ENCODE measurements at places on chromosomes 1 and 21.

DNA sequence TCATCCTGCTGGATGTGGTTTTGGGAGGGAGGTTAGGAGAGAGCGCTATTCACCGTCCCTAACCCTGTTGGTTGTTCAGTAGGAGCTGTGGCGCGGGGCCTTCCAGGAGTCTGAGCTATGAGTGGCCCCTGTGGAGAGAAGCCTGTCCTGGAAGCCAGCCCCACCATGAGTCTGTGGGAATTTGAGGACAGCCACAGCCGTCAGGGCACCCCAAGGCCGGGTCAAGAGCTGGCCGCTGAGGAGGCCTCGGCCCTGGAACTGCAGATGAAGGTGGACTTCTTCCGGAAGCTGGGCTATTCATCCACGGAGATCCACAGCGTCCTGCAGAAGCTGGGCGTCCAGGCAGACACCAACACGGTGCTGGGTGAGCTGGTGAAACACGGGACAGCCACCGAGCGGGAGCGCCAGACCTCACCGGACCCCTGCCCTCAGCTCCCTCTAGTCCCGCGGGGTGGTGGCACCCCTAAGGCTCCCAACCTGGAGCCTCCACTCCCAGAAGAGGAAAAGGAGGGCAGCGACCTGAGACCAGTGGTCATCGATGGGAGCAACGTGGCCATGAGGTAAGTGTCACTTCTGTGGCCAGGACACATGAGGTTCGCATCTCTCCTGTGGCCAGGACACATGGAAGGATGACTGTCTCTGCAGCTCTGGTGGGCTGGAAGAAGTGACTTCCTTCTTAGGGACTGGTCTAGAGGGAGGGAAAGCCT, 1.2 kb downstream of the ZC3H12A start:
- no peak for DNase-seq

GRCh38 chr21:33046455-33046854, 20.7 kb downstream of the OLIG2 start:
- DNase-seq = no peak

GRCh38 chr1:93223023-93223675, 42.6 kb downstream of the CCDC18 start:
- no peak for DNase-seq

- DNase-seq = no peak
These were observed 2.0 kb downstream of the ASCL5 start for GRCh38 chr1:201125019-201125418.

DNA sequence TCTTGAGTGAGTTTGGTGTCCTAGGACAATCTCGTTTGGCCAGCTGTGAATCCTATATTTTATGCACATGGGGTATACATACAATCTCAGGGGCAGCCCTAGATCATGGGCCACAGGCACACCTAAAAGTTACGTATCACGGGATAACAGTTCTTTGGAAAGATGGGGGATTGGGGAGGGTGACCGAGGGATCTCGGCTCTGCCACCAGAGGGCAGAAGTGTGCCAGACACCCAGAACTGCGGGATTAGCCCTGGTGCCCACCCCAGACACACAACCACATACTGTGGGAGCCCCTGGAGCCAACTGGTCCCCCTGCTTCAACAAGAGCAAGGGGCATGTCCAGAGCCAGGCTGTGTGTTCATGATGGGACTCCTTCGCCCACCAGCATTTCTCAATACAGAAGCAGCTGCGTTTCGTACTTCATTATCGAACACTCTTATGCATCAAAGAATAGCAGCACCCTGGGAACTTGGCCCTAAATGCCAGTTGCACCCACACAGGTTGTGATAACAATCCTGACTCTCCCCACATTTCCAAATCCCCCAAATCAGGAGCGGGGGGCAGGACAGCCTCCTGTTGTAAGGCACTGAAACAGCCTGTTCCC, 37.4 kb downstream of the TMCO4 start:
- DNase-seq = no peak

DNA sequence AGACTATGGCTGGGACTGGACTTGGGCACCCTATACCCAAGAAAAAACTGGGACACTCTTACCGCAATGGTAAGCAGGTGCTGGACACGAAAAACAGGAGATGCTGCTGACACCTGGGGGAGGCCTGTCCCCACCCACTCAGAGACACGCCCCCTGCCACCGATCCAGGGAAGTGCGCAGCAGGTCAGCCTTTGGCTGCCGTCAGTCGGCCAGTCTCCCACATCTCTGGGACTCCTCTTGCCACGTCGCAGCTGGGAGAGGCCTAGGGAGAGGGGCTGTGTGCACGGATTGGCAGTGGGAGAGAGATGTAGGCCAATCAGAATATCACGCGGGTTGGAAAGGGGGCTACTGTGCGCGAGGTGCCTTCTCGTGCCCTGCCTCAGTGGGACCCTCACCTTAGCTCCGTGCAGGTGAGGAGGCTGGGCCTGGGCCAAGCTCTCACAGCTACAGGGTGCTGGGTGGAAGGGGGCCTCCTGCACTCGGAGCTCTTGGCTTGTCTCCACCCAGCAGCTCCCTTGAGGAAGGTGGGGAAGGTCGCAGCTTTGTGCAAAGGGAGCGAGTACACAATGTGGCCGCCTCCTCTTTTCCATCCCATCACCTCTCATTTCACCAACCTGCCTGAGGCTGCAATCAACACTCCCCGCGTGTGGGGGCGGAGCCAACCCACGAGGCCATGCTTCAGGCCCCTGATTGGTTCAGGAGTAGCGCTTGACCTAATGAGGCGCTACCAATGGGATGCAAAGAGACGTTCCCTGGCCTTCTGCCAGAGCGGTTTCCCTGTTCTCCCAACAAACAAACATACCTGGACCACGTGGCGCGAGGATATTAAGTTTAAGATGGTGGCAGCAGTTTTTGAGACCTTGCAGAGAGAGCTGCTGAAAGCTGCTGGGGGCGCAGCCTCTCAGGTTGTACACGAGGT, 25.7 kb upstream of the LDLRAP1 start:
- DNase-seq = no peak

DNA sequence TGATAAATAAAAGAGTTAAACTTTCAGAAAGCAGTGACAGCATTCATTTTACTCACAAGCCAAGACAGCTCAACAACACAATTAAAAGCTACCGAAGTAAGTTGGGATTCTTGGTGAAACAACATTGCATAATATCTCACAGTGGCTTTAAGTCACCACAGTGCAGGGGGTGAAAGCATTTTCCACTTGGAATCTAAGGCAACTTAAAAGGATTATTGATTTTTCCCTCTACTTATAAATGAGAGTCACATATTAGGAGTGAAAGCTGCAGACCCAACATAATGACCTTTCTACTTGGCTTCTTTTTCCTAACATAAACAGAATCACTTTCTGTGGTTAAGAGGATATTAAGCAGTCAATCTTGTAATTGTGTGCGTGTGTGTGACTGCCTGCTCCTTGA, 536.6 kb upstream of the CXADR start:
- no peak for DNase-seq

GRCh38 chr1:63873751-63874150, 99.9 kb downstream of the ROR1 start:
- no peak for DNase-seq

DNA sequence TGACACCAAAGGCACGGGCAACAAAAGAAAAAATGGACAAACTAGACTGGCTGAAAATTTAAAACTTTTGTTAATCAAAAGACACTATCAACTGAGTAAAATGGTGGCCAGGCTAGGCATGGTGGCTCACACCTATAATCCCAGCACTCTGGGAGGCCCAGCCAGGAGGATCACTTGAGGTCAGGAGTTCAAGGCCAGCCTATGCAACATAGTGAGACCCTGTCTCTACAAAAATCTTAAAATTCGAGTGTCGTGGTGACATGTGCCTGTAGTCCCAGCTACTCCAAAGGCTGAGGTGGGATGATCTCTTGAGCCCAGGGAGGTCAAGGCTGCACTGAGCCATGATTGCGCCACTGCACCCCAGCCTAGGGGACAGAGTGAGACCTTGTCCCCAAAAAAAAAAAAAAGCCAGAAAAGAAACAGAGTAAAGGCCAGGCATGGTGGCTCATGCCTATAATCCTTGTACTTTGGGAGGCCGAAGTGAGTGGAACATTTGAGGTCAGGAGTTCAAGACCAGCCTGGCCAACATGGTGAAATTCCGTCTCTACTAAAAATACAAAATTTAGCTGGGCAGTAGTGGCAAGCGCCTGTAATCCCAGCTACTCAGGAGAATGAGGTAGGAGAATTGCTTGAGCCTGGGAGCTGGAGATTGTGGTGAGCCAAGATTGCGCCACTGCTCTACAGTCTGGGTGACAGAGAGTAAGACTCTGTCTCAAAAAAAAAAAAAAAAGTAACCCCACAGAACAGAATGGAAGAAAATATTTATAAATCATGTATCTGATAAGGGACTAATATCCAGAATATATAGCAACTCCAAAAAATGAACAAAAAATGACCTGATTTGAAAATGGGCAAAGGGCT, 8.0 kb downstream of the TUT4 start:
- DNase-seq = no peak

DNA sequence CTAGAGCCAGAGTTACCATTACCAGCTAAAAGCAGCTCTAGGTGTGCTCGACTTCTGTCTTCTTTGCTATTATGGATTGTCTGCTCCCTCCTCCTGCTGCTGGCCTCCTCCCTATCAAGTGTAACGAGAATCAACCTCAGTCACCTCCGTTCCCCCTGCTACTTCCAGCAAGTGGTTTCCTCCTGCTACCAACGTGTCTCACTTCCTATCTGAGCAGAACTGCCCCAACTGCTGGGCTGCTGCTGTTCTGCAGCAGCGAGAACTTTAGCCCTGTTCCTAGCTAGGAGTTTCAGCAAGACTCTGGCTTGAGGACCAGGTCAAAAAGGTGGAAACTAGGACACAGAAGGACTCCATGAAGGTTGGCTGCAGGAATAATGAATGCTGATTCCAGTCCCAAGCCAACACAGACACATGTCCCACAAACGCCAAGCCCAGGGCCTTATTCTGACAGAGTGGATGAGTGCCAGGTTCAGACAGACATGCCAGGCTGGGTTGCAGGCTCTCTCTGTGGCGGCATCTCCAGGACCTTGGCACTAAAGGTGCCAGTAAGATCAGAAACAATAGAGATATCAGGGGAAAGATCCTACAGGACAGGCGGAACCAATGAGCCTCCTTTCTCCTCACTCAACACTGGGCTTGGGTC, 46.9 kb downstream of the CD34 start:
- DNase-seq = no peak

- no peak for DNase-seq
These were observed 25.7 kb upstream of the KCNK1 start for GRCh38 chr1:233587958-233588799.

DNA sequence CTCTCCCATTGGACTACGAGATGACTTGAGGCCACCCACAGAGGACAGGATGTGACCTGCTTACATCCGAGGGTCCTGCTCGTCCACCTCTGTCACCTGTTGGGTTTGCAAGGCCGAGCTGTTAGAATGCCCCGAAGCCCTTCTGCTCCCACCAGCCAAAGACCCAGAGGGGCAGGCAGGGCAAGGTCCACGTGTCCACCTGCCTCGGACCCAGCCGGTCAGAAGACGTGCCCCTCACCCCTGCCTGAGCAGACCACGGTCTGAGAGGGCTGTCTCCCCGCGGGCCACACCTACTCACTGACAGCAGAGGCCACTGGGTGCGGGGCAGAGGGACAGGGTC, 30.3 kb upstream of the TRAPPC10 start:
- DNase-seq = no peak

GRCh38 chr1:232805269-232806185, at the start of gene MAP10:
MAP10 (plus strand) TSS chr1:232805416; CDS start chr1:232805450, 34 bp downstream.
- DNase-seq = no peak

DNA sequence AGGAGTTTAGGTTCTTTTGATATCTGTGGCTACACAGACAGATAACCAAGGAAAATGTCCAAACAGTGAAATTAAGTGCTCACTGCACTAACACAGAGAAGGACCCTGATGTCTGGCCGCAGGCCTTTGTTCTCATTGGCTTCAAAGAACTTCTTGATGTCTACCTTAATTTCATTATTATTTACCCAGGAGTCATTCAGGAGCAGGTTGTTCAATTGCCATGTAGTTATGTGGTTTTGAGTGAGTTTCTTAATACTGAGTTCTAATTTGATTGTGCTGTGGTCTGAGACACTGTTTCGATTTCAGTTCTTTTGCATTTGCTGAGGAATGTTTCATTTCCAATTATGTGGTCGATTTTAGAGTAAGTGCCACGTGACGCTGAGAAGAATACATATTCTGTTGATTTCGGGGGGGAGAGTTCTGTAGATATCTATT, 15.2 kb upstream of the LGALS8 start:
- DNase-seq = no peak

DNA sequence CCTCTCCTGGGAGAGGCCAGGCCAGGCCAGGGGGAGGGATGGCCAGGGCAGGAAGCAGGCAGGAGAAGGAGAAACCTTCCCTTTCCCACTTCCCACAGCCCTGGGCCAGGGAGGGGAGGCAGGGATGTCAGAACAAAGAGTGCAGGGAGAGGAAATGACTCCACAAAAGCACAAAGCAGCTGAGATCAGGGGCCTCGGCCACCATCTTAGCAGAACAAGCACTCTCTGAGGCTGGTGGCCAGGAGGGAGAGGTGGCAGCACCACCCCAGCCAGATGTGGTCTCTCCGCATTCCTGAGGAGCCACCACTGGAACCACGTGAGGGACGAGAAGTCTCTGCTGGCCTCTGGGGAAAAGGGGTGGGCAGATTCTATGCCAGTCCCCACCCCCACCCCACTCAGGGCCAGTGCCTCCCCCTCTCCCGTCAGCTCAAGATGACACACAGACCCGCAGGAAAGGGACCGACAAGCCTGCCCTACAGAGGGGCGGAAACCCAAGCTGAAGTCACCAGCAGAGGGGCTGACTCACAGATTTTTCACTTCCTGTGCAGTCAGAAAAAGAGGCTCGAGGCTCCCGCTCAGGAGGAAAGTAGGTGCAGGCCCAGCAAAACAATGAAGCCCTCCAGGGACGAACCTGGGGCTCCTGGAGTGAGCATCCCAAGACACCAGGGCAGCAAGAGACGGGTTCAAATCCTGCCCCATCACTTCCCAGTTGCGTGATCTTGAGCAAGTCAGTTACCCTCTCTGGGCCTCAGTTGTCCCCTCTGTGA, 24.1 kb upstream of the ALDH4A1 start:
- no peak for DNase-seq

GRCh38 chr1:241473026-241473425, 46.5 kb downstream of the FH start:
- DNase-seq = no peak

DNA sequence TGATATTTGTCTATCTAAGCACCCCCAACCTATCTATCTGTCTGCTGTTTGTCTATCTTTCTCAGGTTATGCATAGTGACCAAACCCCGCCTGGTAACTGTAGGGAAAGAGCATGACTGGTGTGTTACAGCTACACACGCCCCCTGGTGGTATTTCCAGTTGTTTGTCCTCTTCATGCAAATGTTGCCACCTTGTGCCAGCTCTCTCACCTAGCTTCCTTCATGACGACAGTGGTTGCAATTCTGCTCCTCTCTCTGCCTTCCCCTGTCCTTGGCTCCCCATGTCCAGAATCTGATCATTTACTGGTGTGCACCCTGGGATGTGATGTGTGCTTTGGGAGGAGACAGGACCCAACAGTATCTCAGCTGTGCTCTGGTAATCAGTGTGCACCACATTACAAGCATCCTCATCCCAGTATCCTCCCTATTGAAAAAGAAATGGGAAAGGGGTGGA, 8.1 kb upstream of the INKA2 start:
- DNase-seq = peak; percentile 43

DNA sequence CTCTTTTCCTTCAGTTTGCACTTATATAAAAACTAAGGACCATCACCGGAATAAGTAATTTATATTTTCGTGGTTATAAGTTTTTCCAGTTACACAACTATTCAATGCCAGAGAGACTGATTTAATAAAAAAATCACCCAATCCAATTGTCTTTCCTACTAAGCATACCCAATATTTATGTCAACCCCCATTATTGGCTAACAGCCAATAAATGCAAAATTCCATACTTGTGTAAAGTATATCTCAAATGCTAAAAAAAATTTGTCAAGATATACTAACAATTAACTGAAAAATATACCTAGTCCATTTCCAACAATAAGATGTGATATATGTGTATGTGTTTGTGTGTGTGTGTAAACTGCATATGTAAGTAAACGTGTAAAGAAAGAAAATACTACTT, 117.4 kb downstream of the AGBL4 start:
- DNase-seq = no peak

All from AG09319 (cell line).